ENCODE measurements at places on chromosomes 12 and 14. TPM values are rescaled to one million over a fixed set of nuclear protein-coding genes. Genes with fewer than 3 reads are reported as not detected.

- no peak overlapping the region for H3K27ac ChIP-seq
- DNase-seq: no peak
- H3K4me1 ChIP-seq: peaks cover 20% of the 10 kb centered on the region
- H3K27me3 ChIP-seq: no peaks in the 10 kb centered on the region
Observed at GRCh38 chr12:94615260-94616181, 34.8 kb downstream of the TMCC3 start.

- H3K27ac ChIP-seq: peak overlapping the region; percentile 28
- peaks cover 5% of the 10 kb centered on the region for H3K36me3 ChIP-seq
- no peak for DNase-seq
- H3K27me3 ChIP-seq: no peaks in the 10 kb centered on the region
- H3K4me3 ChIP-seq: no peak overlapping the region
Observed at GRCh38 chr12:101777485-101777884, 38.2 kb upstream of the SYCP3 start.

The PRPF39 gene
- 20.0 TPM for total RNA-seq

The GYS2 gene
- not detected for total RNA-seq

The TEX22 gene
- not detected for total RNA-seq

DNA sequence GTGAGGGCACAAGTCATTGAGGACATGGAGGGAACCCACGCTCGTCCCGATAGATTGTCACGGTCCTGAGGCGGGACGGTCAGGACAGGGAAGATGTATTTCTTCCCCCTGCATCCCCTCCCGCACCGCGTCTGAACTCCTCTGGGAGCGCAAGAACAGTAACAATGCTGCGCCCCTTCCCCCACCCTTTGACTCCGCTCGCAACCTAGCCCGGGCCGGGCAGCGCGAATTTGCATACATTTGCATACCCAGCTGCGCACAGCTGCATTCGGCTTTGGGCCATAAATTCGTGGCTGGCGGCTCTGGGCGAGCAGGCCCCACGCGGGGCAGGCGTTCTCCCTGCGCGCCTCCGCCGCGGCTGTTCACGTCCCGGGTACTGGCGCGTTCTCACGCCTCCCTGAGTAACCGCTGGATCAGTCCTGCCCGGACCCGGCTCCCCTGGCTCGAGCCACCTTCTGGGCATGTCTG, 29.0 kb upstream of the SMUG1 start:
- no peaks in the 10 kb centered on the region for H3K27me3 ChIP-seq
- no peak overlapping the region for H3K27ac ChIP-seq
- H3K4me1 ChIP-seq: peaks cover 18% of the 10 kb centered on the region
- DNase-seq: no peak
- peak overlapping the region; percentile 68 for H3K4me3 ChIP-seq

DNA sequence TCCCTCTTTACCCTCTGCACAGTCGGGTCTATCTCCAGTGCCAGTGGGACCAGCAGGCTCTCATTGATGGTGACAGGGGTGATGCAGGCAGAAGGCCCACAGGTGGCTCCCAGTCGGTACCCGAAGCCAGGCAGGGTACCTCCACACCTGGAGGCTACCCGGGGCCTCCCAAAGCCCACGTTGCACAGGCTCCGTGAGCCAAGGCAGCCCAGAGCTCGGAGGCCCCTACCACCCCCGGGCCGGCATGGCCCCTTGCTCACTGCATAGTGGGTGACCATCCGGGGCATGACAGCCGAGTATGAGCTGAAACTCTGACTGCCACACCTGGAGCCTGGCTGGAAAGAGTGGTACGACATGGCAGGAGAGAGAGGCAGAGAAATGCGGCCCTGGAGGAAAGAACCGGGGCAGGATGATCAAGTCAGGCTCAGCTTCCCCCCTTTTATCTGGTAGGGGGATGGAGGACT, at the start of gene KRT82:
Gene KRT82, minus strand, starts transcription at position 414 of the 464 bp plus-strand sequence. Its CDS starts 58 bp downstream, at position 356.
- no peak within 1 kb of the TSS for H3K4me3 ChIP-seq
- no peak within 1 kb of the TSS for H3K27ac ChIP-seq
- no peak for DNase-seq

- H3K27me3 ChIP-seq: no peaks in the 10 kb centered on the region
- DNase-seq: no peak
Observed at GRCh38 chr12:120844768-120845449, 59.2 kb downstream of the SPPL3 start.

GRCh38 chr12:4918950-4919660, 9.4 kb downstream of the KCNA1 start:
- no peaks in the 10 kb centered on the region for H3K27me3 ChIP-seq
- no peak overlapping the region for H3K4me3 ChIP-seq
- H3K27ac ChIP-seq: no peak overlapping the region
- no peaks in the 10 kb centered on the region for H3K4me1 ChIP-seq
- H3K36me3 ChIP-seq: no peaks in the 10 kb centered on the region

DNA sequence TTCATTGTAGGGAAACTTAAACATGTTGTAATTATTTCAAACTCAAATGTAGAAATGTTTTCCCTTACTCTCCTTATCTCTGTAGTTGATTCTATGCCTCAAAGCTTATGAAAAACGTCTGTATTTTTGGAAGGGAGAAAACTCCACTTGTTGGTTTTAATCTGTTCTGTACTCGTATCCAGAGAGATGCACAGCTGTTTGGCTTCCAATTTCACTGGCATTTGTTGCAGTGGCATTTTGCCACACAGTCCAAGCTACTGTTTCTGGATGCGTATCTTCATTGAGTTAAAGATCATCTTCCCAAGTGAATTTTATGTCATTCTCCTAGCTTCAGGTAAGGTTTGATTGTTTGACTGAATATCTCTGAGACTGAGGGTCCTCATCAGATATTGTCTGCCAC, 481.4 kb downstream of the TRHDE start:
- H3K27ac ChIP-seq: no peak overlapping the region
- no peaks in the 10 kb centered on the region for H3K27me3 ChIP-seq
- no peak overlapping the region for H3K4me3 ChIP-seq

- H3K27ac ChIP-seq: no peak overlapping the region
- H3K27me3 ChIP-seq: no peaks in the 10 kb centered on the region
- H3K4me1 ChIP-seq: no peaks in the 10 kb centered on the region
- no peak overlapping the region for H3K4me3 ChIP-seq
Observed at GRCh38 chr12:78002878-78003277, 172.2 kb downstream of the NAV3 start.

DNA sequence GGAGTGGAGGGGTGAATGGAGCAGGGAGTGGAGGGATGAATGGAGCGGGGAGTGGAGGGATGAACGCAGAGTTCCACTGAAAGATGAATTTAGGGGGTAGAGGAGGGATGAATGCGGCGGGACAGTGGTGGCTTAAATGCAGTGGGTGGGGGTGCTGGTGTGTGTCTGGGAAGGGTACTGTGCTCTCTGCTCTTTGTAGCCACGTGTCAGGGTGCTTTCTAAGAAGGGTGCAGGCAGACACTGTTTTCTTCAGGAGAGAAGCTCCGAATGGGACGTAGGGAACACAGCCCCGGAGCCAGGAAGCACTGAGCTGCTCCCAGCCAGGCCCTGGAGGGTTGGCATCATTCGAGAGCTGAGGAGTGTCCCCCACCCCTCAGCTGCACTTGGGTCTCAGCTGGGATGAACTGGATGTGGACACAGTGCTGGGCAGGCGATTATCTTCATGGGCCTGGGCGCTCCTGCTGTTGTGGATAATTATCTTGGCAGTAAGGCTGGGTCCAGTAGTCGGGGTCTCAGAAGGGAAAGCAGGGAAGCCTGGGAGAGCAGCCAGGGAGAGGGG, 9.5 kb upstream of the CEP170B start:
- H3K4me3 ChIP-seq: no peak overlapping the region
- DNase-seq: no peak
- H3K27me3 ChIP-seq: no peaks in the 10 kb centered on the region

GRCh38 chr12:57983858-57984505, 42.6 kb downstream of the ATP23 start:
- H3K4me3 ChIP-seq: no peak overlapping the region
- H3K4me1 ChIP-seq: no peaks in the 10 kb centered on the region
- no peaks in the 10 kb centered on the region for H3K36me3 ChIP-seq
- H3K27me3 ChIP-seq: no peaks in the 10 kb centered on the region
- H3K27ac ChIP-seq: no peak overlapping the region
- DNase-seq: no peak

- H3K36me3 ChIP-seq: no peaks in the 10 kb centered on the region
- H3K27me3 ChIP-seq: no peaks in the 10 kb centered on the region
- H3K4me3 ChIP-seq: no peak overlapping the region
- no peaks in the 10 kb centered on the region for H3K4me1 ChIP-seq
- no peak for DNase-seq
Observed at GRCh38 chr12:86663716-86664115, 407.5 kb upstream of the MGAT4C start.

The PPM1A gene
- total RNA-seq: 37.4 TPM

DNA sequence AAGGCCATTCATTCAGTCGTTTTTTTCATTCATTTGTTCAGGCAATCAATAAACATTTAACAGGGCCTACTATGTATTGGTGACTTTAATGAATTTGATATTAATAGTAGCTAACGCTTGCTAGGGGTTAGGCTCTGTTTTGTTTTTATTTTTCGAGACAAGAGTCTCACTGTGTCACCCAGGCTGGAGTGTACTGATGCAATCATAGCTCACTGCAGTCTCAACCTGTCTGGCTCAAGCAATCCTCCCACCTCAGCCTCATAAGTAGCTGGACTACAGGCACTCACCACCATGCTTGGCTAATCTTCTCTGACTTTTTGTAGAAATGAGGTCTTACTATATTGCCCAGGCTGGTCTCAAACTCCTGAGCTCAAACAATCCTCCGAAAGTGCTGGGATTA, 25.6 kb upstream of the MED13L start:
- peaks cover 22% of the 10 kb centered on the region for H3K4me1 ChIP-seq
- no peaks in the 10 kb centered on the region for H3K36me3 ChIP-seq
- H3K4me3 ChIP-seq: no peak overlapping the region
- DNase-seq: no peak
- H3K27me3 ChIP-seq: no peaks in the 10 kb centered on the region

GRCh38 chr12:128138125-128138524, 128.8 kb upstream of the TMEM132C start:
- H3K27me3 ChIP-seq: no peaks in the 10 kb centered on the region
- H3K4me3 ChIP-seq: no peak overlapping the region
- no peaks in the 10 kb centered on the region for H3K4me1 ChIP-seq
- no peak overlapping the region for H3K27ac ChIP-seq
- no peak for DNase-seq

DNA sequence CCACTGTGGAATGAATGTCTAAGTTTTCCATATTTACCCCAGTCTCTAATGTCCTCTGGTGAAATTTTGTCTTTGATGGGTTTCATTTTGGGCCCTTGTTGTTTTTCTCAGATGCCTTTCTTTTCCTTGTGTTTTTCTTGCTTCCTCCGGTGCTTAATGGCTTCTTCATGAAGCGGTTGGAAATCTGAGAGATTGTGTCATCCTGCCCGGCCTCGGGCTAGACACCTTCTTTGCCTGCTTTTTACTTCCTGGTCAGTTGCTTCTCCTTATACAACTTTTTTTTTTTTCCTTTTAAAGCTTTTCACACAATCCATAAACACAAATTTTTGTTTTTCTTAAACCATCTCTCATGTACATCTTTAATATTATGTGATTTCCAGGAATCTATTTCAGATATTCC, 7.1 kb downstream of the ETV6 start:
- H3K4me3 ChIP-seq: no peak overlapping the region
- no peaks in the 10 kb centered on the region for H3K27me3 ChIP-seq
- DNase-seq: no peak

The CD27 gene
- 1.6 TPM for total RNA-seq

The PTPN21 gene
- total RNA-seq: 32.5 TPM

DNA sequence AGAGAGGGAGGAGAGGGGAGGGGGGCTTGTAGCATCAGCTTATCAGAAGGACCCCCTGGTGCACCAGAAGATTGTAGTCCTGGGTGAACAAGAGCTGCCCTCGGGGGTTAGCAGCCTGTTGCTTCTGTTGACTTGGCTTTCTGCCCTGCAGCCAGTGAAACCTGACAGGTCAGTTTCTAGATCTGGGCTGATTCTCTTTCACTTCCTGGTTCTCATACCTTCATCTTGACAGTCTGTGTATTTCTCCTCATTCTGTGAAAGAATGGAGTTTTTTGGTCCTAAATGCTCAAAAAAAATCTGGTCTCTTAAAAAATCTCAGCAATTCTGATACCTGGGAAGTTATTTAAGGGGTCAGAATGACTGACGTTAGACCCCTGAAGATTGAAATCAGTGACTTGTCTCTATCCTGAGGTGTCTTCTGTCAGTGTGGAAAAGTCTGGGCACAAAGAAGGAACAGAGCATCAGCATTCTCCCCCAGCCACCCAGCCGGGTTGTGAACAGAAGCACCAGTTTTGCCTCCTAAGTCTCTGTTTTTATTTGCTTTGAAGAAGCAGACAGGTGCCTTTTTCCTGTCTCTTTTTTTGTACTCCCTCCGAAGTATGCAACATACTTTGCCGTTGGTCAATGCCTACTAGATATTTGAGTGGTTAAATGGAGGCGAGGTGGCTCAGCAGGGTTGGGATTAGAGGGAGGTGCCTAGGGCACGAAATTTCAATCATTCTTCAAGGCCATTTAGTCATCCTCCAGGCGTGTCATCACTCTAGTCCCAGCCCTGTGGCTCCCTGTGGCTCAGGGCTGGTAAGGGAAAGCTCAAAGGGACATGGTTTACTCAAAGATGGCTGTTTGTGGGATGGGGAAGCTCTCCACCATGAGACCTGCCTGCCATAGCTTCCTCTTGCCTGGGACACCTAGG, 24.0 kb downstream of the TTC9 start:
- H3K4me1 ChIP-seq: peaks cover 6% of the 10 kb centered on the region
- no peaks in the 10 kb centered on the region for H3K27me3 ChIP-seq
- no peak for DNase-seq
- no peaks in the 10 kb centered on the region for H3K36me3 ChIP-seq
- H3K4me3 ChIP-seq: no peak overlapping the region

GRCh38 chr14:101008631-101009336, 105.3 kb upstream of the RTL1 start:
- no peaks in the 10 kb centered on the region for H3K4me1 ChIP-seq
- no peak for DNase-seq
- H3K27ac ChIP-seq: no peak overlapping the region
- H3K36me3 ChIP-seq: no peaks in the 10 kb centered on the region
- no peak overlapping the region for H3K4me3 ChIP-seq
- H3K27me3 ChIP-seq: no peaks in the 10 kb centered on the region

DNA sequence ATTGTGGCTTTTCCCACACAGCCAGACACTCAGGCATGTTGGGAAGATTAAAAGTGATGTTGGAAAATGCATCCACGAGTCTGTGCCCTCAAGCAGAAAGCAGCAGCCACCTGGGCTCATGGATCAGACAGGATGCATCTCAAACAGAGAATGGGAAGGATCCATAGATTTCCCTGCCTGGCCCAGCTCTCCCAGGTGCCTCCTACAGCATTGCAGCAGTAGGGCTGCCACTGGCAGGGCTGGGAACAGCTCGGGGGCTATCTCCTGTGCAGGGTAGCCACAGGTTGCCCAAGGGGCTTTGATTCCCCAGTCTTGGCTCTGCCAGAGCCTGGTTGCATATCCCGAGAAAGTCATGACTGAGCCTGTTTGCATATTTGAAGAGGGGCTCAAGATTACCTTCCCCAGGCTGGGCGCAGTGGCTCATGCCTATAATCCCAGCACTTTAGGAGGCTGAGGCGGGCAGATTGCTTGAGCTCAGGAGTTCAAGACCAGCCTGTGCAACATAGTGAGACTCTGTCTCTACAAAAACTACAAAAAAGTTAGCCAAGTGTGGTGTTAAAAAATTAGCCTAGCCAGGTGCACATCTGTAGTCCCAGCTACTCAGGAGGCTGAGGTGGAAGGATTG, 19.5 kb downstream of the C14orf132 start:
- no peaks in the 10 kb centered on the region for H3K36me3 ChIP-seq
- H3K4me3 ChIP-seq: no peak overlapping the region
- H3K27me3 ChIP-seq: no peaks in the 10 kb centered on the region
- no peak overlapping the region for H3K27ac ChIP-seq
- no peak for DNase-seq

The ALG10 gene
- 5.1 TPM for total RNA-seq

The REP15 gene
- total RNA-seq: 8.3 TPM

The CACNA2D4 gene
- total RNA-seq: 8.7 TPM

Data from thoracic aorta (tissue), 2 donors.